Activated naive CD4-positive, alpha-beta T cell treated with anti-CD3 and anti-CD28 coated beads for 36 hours (primary cell): ENCODE measurements at places on chromosomes 2 and 18. TPM values are rescaled to one million over a fixed set of nuclear protein-coding genes. Genes with fewer than 3 reads are reported as not detected.

- no peaks in the 10 kb centered on the region for H3K27me3 ChIP-seq
- no peak overlapping the region for H3K4me3 ChIP-seq
- H3K27ac ChIP-seq: no peak overlapping the region
- no peak for DNase-seq
Measured at GRCh38 chr2:107132070-107132469, 246.1 kb upstream of the ST6GAL2 start.

- peak; percentile 68 for DNase-seq
- peak overlapping the region; percentile 96 for H3K27ac ChIP-seq
- no peaks in the 10 kb centered on the region for H3K27me3 ChIP-seq
- peaks cover 56% of the 10 kb centered on the region for H3K4me1 ChIP-seq
Measured at GRCh38 chr2:201130524-201131186, 14.7 kb downstream of the CFLAR start.

DNA sequence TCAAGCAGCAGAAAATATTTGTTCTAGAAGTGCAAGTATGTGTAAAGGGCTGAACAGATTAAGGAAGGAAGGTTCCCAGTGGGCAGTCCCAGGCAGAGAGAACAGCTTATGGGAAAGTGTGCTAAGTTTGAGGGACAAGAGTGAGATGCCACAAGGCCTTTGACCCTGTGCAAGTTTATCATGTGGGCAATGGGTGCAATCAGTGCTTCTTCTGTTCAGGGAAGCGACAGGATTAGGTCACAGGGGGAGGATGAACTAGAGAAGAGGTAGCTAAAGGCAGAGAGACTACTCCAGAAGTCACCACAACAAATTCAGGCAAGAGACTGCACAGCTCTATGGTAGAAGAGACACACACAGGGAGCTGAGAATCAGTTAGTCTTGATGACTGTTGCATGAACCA, 44.3 kb downstream of the LPIN2 start:
- peak overlapping the region; percentile 35 for H3K4me3 ChIP-seq
- peak overlapping the region; percentile 100 for H3K27ac ChIP-seq
- H3K4me1 ChIP-seq: peaks cover 88% of the 10 kb centered on the region
- peak; percentile 45 for DNase-seq
- no peaks in the 10 kb centered on the region for H3K27me3 ChIP-seq

GRCh38 chr2:96185516-96185915, 23.1 kb downstream of the STARD7 start:
- DNase-seq: no peak
- peaks cover 4% of the 10 kb centered on the region for H3K4me1 ChIP-seq
- H3K27ac ChIP-seq: no peak overlapping the region
- H3K27me3 ChIP-seq: no peaks in the 10 kb centered on the region

NFE2L2 gene
- 63.8 TPM for total RNA-seq

SPEG gene
- total RNA-seq: 1.3 TPM

ZNF396 gene
- 0.74 TPM for total RNA-seq

ING5 gene
- 41.0 TPM for total RNA-seq
